ENCODE measurements at places on chromosomes 12 and 14.

DNA sequence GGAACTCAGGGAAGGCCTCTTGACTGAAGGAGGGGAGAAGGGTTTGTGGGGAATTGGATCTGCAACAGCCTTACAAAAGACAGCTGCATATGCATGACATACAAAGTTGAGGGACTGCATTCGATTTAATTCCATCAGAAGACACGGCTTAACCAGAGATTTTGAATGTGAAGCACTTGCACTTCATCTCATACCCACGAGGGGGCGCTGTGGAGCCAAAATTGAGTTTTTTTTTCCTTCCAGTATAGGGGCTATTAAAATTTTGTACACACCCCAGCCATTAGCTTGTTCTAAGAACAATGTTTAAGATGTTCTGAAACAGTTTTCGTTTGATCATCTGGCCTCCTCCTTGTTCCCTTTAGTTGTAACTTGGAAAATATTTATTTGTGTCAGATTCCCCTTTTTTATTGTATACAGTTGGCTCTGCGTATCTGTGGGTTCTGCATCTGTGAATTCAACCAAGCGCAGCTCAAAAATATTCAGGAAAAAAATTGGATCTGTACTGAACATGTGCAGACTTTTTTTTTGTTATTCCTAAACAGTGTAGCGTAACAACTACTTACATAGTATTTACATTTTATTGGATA, 1.6 kb downstream of the SUDS3 start:
- DNase-seq, result peak; percentile 68

DNA sequence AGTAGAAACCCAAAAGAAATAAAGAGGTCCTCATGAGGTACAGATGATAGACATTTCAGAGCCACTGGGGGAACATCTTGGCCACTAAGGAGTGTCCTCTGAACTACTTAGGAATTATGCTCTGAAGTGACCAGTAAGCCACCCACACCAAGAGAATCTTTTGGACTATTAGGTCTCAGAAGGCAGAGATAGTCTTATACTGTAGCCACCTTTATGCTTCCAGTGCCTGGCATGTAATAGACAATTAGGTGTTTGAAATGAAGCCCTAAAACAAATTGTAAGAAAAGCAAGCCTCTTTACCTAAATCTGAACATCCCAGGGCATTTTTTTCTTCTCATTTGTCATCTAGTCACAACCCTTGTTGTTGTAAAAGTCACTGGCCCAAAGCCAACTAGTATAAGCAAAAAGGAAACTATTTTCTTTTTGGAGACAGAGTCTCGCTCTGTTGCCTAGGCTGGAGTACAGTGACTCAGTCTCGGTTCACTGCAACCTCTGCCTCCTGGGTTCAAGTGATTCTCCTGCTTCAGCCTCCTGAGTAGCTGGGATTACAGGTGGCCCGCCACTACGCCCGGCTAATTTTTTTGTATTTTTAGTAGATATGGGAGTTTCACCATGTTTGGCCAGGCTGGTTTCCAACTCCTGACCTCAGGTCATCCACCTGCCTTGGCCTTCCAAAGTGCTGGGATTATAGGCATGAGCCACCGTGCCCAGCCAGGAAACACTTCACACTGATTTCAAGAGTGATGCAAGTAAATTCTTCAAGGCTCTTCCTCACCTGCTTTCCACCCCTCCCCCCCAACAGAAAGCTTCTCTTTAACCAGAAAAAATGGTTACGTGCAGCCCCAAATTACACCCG, 11.1 kb downstream of the PLEKHA5 start:
- no peak for DNase-seq

GRCh38 chr14:73250781-73251500, 13.6 kb downstream of the PAPLN start:
- DNase-seq, result peak; percentile 36

DNA sequence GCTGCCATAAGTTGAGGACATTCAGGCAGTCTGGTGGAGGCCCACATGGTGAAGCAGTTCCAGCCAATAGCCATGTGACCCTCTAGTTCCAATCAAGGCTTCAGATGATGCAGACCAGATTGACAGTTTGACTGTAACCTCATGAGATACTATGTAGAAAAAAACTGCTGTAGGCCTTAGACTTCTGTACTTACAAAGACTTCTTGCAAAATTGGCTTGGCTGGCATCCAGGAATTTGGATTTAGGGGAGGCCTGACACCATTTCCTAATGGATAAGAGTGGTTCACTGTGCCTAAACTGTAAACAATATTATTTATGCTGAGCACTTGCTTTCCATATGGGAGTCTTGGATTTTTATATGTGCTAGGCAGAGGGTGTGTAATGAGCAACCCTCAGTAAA, 76.4 kb downstream of the RGS6 start:
- DNase-seq, result no peak

DNA sequence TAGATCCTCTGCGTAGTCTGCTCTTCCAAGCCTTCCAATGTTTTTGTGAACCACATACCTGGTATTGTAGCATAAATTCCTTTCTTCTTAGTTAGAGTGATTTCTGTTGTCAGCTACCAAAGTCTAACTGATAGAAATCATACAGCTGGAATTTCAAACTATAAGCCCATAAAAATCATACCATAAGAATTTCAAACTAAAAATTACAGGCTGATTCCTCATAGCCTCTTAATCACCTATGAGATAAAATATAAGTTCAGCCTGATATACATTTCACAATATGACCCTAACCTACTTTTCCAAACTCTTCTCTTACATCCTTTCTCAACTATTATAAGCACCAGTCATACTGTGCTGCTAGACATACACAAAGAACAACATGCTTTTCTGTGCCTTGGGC, 64.8 kb downstream of the PTHLH start:
- DNase-seq, result no peak

Measured in psoas muscle (tissue), 8 donors.